ENCODE measurements at places on chromosomes 6 and 20.

DNA sequence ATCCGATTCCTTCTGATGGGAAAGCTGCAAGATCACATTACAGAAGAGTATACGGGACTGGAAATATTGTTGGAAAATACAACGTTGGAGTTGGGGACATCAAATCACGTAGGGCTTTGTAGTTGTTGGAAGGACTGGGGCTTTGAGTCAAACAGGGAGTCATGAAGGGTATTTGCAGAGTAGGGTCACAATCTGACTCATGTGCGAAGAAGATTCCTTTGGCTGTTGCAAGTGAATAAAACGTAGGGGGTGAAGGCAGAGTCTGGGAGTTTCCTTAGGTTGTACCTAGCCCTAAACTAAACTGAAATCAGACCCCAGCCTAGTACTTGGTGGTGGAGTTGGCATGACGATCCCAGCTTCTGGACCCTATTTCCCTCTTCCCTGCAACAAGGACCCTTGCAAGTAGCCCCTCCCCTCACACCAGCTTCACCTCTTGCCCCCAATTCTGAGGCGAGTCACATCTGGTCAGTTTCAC, 32.3 kb downstream of the SNX5 start:
- DNase-seq: no peak

DNA sequence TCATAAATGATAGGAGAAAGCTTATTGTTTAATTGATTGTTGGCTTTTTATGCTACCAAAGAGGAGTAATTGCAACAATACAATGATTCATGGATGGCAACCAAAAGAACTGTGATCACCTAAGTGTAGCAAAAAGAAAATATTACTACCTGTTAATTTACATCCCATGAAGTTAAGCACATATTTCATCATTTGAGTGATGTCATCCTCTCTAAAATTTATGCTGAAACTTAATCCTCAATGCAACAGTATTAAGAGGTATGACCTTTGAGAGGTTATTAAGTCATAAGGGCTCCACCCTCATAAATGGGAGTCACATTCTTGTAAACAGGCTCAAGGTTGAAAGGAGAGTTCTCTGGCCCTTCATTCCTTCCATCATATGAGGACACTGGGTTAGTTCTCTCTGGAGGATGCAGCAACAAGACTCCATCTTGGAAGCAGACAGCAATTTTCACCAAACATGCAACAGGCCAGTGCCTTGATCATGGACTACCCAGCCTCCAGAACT, 190.6 kb upstream of the GRIK2 start:
- DNase-seq: no peak

DNA sequence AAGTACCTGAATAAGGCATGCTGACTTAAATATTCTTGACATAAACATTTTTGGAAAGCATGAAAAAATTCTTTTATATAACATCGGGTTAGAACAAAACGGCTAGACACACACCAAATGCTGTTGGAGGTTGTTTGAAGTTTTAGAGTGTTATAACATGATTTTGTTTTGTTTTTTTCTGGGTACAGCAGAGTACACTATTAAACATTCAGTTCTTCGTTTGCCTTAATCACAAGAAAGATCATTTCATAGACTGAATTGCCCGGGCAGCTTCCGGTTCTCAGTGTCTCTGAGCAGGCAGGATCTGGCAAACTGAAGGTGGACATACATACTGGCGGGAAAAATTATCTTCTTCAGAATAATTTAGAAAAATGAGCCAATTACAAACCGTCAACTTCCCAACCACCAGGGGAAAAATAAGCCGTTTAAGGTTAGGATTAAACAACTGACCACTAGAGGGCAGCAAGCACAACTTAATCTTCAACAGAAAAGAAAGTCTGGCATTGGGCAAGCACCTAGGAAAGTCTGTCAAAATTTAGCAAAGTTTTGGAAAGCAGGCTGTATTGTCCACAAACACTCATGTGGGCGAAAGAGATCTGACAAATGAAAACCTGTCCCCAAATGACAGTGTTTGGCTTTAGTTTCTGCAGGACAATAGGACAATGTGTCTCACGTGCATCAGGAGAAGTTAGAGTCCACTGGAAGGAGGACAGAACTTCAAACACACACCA, 15.0 kb downstream of the ZNF217 start:
- DNase-seq: no peak

GRCh38 chr6:107479089-107479690, 10.7 kb upstream of the SOBP start:
- no peak for DNase-seq

DNA sequence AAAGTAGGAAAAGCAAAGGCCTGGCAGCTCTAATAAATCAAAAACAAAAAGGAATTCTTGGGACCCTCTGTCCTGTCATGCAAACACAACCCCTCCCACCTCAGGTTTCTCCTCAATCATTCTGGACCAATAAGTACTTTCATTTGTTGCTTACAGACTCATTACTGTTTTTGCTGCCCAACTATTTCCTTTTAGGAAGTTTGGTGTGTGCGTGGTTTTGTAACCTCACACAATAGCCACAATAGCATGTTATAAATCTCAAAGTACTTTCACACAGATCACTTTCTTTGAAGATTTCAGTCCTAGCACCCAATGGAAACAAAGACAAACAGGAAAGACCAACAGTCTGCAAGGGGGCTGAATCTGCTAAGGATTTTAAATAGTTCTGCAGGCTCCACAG, 4.5 kb downstream of the MRPL14 start:
- DNase-seq: no peak

GRCh38 chr6:97282238-97282725, 734 bp downstream of the MMS22L start:
- no peak for DNase-seq

DNA sequence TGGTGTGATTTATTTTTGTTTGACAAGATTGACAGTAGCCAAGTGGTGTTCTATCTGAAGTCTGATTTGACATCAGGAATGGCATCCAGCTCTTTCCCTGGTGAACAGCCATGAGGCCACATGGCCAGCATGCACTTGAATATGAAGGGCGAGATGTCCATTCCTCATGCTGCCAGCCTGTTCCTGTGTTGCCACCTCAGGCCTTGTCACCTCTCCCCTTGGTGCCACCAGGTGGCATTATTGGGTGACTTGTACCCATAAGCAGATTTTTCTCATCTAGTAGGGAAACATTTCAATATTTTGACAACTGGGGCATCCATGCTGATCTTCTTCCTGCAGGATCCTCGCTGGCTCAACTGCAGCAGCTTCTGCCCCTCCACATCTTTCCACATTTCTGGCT, 199.1 kb downstream of the ERMARD start:
- no peak for DNase-seq

- no peak for DNase-seq
Observed at GRCh38 chr6:111551521-111552231, 54.0 kb downstream of the TRAF3IP2 start.

DNA sequence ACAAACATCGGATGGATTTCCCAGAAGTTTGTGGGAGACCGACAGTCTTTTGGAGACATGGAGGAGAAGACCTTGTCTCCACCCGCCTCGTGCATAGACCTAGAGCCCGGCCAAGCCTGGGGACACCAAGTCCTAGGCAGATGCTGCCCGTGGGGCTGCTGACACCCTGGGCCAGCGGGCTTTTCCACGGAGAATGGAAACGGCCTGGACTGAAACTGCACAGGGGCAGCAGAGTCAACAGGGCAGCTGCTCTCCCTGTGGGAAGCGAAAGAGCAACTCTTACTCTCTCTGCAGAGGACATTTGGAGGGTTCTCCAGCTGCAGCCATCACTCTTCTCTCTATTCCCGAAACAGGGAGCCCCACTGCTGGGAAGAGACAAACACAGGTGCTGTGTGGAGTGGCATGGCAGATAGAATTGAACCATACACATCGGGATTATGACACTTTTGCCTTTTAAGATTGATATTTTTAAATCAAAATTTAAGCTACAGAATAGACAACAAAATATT, 401.2 kb downstream of the THBS2 start:
- no peak for DNase-seq

- DNase-seq: no peak
Observed at GRCh38 chr6:46290421-46291274, 119.9 kb upstream of the ENPP5 start.

- DNase-seq: no peak
Observed at GRCh38 chr20:19104186-19104585, 108.3 kb upstream of the SLC24A3 start.

GRCh38 chr20:32397567-32398084, 39.5 kb downstream of the ASXL1 start:
- DNase-seq: no peak

- no peak for DNase-seq
Observed at GRCh38 chr6:167996424-167997199, 859 bp upstream of the KIF25 start.

DNA sequence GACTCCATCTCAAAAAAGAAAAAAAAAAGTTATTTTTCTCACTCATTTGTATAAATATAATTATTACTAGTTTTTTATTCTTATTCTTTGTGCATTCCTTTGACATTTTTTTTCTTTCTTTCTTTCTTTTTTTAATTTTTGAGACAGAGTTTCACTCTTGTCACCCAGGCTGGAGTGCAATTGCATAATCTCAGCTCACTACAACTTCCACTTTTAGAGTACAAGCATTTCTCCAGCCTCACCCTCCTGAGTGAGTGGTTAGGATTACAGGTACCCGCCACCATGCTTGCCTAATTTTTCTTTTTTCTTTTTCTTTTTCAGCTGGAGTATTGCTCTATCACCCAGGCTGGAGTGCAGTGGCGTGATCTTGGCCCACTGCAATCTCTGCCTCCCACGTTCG, 51.4 kb upstream of the JARID2 start:
- no peak for DNase-seq

DNA sequence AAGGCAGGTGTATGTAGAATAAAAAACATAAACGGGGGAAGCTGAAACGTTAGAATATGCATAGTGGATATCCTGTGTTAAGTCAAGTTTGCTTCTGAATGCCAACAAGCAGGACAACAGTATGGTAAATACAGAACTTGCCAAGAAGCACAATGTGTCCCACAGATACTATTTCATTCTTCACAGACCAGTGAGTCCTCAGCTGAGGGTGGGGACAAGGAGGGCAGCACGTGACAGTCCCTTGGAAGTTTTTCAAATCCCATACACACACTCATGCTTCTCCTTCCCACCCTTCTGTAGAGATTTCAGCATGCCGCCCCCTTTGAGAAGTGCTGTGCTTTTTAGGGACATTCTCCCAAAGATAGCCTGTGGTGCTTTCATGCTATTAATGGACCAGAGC, 268.5 kb upstream of the ECI2 start:
- no peak for DNase-seq

- no peak for DNase-seq
Observed at GRCh38 chr6:117629119-117629660, 26.9 kb upstream of the GOPC start.

DNA sequence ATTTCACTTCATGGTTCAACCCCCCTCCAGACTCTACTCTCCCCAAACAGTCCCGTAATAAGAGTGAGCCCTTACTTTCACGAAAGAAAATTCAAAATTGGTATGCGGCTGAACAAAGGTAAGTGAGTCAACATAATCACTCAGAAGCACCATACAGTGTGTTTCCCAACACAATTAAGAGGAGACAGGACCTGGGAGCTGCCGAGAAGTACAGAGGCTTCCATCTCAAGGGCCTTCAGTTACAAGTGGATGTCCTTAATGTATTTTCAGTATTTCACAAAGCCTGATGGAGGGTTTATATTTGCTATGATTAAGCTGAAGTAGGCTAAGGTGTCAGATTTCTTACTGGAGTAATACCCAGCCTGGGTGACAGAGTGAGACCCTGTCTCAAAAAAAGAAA, 51.1 kb downstream of the MYO6 start:
- no peak for DNase-seq

DNA sequence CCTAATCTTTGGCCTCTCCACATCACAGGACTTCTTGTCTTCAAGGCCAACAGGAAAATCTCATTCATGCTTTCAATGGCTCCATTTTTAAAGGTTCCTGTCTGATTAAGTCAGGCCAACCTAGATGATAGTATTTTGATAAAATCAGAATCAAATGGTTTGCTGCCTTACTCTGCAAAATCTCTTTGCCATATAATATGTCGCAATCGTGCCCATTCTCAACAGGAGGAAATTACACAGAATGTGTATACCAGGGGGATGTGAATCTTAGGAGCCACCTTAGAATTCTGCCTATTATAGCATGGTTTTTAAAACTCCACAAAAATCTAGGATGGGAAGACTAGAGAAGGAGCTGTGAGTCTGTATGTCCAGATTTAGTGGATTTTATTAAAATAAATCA, 612.9 kb upstream of the MAN1A1 start:
- no peak for DNase-seq

DNA sequence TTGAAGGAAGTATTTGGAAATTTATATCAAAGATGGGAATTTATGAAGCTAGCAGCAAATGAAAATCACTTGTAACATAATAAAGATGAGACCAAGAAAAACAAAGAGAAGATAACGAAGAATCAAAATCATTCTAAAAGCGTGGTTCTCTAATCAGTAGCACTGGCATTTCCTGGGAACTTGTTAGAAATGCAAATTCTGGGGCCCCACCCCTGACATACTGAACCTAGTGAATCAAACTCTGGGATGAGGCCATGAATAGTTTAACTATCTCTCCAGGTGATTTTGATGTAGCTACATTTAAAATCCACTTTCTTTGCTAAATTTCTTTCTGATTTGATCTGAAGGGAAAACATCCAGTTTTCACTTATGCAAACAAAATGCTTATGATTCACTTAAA, 1075.6 kb downstream of the HACE1 start:
- no peak for DNase-seq

GRCh38 chr6:41046084-41046483, 3.8 kb downstream of the TSPO2 start:
- DNase-seq: no peak

DNA sequence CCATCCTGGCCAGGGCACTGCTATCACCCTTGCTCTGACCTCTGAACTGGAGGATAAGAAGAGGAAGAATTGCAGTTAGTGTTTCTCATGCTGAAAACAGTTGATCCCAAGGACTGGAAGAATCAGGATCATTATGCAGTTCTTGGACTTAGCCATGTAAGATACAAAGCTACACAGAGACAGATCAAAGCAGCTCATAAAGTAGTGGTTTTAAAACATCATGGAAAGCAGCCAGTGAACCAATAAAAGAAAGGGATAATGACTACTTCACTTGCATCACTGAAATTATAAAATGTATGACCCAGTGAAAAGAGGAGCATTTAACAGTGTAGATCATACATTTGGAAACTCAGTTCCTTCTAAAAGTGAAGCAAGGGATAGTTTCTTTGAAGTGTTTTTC, 47.7 kb downstream of the DNAH8 start:
- DNase-seq: no peak

DNA sequence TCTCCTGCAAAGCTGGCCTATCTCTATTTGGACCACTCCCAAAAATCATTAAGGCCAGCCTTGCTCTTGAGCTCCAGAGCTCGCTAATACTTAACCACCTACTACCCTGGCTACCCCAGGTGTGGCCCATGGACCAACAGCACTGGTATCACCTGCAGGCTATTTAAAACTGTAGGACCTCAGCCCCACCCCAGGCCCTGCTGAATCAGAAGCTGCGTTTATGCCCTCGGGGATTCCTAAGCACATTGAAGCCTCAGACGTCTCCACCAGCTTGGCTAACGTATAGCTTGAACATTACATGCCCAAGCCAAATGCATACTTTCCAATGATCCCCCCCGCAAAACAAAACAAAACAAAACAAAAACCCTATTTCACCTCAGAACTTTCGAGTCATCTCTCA, 19.7 kb upstream of the SPAG4 start:
- no peak for DNase-seq

GRCh38 chr20:53917145-53918019, 153.0 kb downstream of the BCAS1 start:
- no peak for DNase-seq

GRCh38 chr20:48276021-48276342, 490.7 kb upstream of the SULF2 start:
- DNase-seq: no peak

Measured in stimulated activated CD4-positive, alpha-beta T cell treated with anti-CD3 and anti-CD28 coated beads, TNF-alpha, amount 100 ng/mL, for 24 hours (primary cell).